HTR-8/SVneo (cell line): ENCODE measurements at places on chromosomes 6 and 20.

DNA sequence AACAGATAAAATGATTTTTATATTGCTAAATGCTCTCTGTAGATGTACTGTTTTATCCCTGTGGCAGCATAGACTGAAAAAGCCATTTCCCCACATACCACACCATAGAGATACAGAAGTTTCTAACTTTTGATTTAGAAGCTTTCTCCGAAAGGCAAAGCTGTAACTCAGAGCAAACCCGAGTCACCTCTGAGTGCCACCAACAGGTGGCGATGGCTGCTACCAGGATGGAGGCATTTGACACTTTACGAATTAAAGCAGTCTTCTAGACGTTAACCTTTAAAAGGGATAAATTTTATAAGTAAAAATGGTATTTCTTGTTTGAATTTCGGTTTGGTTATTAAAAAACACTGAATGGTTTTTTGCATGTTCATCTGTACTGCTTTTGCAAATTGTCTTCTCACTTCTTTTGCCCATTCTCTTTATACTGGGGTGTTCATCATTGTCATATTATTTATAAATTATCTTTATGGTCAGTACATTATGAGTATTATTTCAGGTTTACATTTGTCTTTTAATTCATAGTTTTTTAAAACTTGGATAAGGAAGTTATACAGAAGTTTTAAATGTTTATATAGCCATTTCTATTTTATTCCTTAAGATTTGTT lies 201.0 kb upstream of the CEP162 start:
- peak; percentile 31 for DNase-seq

- no peak for DNase-seq
Measured at GRCh38 chr20:23679133-23680092, 9.4 kb downstream of the CST4 start.

- no peak for DNase-seq
Measured at GRCh38 chr6:107642861-107643328, 153.0 kb downstream of the SOBP start.

- DNase-seq = no peak
Measured at GRCh38 chr20:46875059-46875458, 19.6 kb upstream of the EYA2 start.

- DNase-seq = no peak
Measured at GRCh38 chr6:140599916-140600315, 1225.5 kb upstream of the CITED2 start.

- DNase-seq = no peak
Measured at GRCh38 chr6:38997128-38997761, 51.3 kb upstream of the GLP1R start.

DNA sequence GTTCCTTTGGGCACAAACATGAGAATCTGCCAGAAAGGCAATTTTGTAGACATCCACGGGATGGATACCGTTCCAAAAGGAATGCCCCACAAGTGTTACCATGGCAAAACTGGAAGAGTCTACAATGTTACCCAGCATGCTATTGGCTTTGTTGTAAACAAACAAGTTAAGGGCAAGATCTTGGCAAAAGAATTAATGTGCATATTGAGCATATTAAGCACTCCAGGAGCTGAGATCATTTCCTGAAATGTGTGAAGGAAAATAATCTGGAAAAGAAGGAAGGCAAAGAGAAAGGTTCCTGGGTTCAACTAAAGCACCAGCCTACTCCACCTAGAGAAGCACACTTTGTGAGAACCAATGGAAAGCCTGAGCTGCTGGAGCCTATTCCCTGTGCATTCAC lies 103.9 kb upstream of the ARG1 start:
- DNase-seq = no peak
